Activated T-cell treated with anti-CD3 and anti-CD28 coated beads, Interleukin-2, amount 50 U/mL, for 24 hours (primary cell): ENCODE measurements at places on chromosomes 12 and 14.

- H3K4me3 ChIP-seq: peak overlapping the region; percentile 94
- peaks cover 23% of the 10 kb centered on the region for H3K36me3 ChIP-seq
- peaks cover 47% of the 10 kb centered on the region for H3K4me1 ChIP-seq
- H3K27me3 ChIP-seq: no peaks in the 10 kb centered on the region
Measured at GRCh38 chr14:77098529-77099353, 683 bp downstream of the CIPC start.

- peak overlapping the region; percentile 83 for H3K27ac ChIP-seq
- H3K4me1 ChIP-seq: peaks cover 22% of the 10 kb centered on the region
- H3K36me3 ChIP-seq: peaks cover 67% of the 10 kb centered on the region
- no peak overlapping the region for H3K4me3 ChIP-seq
Measured at GRCh38 chr14:73223049-73223448, 14.3 kb upstream of the PAPLN start.

DNA sequence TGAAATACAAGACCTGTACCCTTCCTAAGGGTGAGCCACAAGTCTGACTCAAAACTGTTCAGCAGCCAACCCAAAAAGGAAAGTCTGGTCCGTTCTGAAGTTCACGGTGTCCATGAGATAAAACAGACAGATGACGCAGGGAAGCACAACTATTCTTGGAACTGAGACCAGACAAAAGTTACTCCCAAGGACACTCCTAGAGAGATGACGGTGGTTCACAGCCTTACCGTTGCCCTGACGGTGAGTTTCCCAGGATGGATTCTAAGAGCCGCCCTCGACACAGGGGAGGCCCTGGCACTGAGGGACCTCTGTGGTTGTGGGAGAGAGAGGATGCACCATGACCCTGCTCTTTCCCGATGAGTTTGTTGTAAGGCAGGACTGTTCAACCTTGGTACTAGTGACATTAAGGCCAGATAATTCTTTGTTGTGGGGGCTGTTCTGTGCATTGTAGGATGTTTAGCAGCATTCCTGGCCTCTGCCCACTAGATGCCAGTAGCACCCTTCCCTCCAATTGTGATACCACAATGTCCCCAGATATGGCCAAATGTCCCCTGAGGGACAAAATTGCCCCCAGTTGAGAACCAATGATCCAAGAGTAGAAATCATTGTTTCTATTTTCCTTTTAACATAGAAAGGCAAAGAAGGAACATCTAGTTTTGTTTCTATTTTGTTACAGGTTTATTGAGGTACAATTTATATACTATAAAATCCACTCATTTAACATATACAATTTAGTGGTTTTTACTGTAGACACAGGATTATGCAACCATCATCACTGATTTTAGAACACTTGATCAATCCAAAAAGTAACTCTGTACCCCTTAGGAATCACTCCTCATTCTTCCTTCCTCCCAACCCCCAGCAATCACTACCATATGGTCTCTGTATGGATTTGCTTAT lies 23.0 kb downstream of the OR10P1 start:
- no peaks in the 10 kb centered on the region for H3K36me3 ChIP-seq
- peaks cover 1% of the 10 kb centered on the region for H3K4me1 ChIP-seq
- H3K4me3 ChIP-seq: no peak overlapping the region
- DNase-seq: no peak

DNA sequence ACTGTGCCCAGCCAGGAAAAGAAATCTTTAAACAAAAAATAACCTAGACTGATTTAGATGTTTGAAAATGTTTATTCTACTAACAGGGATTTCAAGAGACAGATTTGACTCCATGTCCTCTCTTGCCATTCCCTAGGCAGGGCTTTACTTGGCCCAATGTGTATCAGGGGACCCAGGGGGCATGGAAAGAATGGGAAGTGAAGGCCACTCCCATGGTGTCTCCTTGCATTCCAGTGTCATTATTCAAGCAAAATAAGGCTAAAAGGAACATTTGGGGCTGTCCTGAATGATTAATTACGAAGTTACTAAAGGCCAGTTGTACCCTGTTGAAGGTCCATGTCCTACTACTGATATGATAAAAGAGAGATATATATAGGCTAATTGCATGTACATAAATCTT lies 151.9 kb upstream of the ATF7IP start:
- H3K27me3 ChIP-seq: no peaks in the 10 kb centered on the region
- no peak for DNase-seq
- H3K4me1 ChIP-seq: peaks cover 15% of the 10 kb centered on the region
- no peaks in the 10 kb centered on the region for H3K36me3 ChIP-seq

- no peak for DNase-seq
- H3K36me3 ChIP-seq: no peaks in the 10 kb centered on the region
- peaks cover 9% of the 10 kb centered on the region for H3K4me1 ChIP-seq
- H3K4me3 ChIP-seq: no peak overlapping the region
- H3K27ac ChIP-seq: no peak overlapping the region
Measured at GRCh38 chr12:104273503-104273902, 30.0 kb upstream of the EID3 start.
